K562 (cell line): ENCODE measurements at places on chromosomes 7 and 10. TPM values are rescaled to one million over a fixed set of nuclear protein-coding genes. Genes with fewer than 3 reads are reported as not detected.
A peak's percentile ranks its signal among the peaks of the same experiment; 100 is the strongest.

DNA sequence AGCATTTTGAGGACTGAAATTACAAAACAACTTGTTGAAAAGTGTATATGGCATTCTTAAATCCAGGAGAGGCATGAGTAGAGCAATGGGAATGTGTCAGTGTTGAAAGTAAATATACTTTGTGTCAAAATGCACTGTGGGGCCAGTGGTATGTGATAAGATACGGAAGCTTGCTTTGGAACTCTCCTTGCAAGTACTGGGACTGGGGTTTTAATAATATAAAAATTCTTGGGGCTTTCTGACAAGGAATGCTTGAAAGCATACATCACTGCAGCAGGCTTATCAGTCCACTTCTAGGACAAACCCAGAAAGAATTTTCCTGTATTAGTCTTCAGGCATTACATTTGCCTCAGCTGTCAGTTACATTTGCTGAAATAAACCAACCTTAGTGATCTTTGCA, 472.8 kb upstream of the FZD8 start:
- H3K27me3 ChIP-seq, result no peaks in the 10 kb centered on the region
- H3K36me3 ChIP-seq, result no peaks in the 10 kb centered on the region
- H3K4me1 ChIP-seq, result no peaks in the 10 kb centered on the region
- H3K27ac ChIP-seq, result no peak overlapping the region
- no peak for DNase-seq

DNA sequence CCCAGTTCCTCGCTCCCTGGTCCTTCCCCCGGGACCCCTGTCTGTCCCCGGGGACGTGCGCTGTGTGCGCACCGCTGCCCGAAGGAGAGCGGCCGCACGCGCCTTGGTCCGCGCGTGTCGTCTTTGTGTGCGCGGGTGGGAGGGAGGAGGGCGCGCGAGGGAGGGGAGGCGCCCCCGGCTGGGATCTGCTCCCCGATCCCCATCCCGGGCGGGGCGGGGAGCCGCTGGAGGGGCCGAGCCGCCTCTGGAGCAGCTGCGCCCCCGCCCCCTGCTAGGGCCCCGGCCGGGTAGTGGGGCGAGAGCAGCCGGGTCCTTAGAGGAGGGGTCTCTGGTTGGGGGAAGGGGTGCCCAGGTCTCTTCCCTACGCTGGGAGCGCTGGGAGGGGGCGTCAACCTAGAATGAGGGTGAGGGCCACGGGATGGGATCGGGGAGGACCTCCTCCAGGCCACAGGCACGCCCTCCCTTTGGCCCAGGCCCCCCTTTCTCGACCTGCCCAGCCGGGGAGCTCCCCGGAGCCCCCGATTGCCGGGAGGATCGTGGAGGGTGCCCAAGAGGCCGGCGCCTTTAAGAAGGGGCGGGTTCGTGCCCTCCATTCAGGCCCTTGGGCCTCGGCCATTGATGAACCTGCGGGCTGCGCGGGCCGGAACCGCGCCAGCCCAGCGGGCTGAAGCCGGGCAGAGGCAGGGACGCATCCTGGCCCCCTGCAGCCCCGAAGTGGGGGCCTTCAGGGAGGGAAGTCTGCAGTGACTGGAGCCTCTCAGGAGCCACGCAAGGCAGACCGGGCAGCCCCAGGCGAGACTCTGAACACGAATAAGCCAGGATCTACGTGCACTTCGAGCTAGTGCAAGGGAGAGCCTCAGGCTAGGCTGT, 678 bp downstream of the SH2B2 start:
- H3K4me1 ChIP-seq, result peaks cover 48% of the 10 kb centered on the region
- H3K27ac ChIP-seq, result no peak overlapping the region
- peak; percentile 68 for DNase-seq

DNA sequence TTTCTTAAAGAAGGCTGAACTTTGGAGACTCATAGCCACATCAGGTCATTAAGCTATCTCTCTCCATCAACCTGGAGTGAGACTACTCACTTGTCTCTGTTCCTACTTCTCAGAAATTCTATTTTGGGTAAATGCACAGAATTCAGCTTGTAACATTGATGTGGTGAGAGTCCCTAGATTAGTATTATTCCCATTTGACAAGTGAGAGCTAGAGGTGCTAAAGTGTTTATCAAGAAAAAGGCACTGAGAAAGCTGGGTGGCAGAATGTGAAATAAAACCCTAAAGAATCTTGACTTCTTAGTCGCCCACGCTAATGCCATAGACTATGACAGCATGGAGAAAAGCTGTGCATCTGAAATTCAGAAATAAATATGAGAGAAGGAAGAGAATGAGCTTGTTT, 73.4 kb upstream of the PDCD4 start:
- H3K4me3 ChIP-seq, result no peak overlapping the region
- H3K27me3 ChIP-seq, result no peaks in the 10 kb centered on the region
- DNase-seq, result no peak
- no peaks in the 10 kb centered on the region; the same call in 1 of the 2 replicates for H3K4me1 ChIP-seq

DNA sequence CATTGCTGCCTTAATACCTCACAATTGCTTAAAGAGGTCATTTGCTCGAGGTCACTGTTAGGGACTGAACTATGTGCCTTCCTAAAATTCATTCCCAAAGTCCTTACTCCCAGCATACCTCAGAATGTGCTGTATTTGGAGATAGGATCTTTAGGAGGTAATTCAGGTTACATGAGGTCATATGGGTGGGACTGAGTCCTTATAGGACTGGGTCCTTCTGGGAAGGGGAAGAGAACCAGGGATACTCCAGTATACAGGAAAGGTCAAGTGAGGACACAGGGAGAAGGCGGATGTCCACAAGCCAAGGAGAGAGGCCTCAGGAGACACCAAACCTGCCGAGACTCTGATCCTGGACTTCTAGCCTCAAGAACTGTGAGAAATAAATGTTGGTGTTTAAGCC, 253.3 kb downstream of the PRPF18 start:
- H3K36me3 ChIP-seq, result no peaks in the 10 kb centered on the region
- H3K4me3 ChIP-seq, result no peak overlapping the region
- no peaks in the 10 kb centered on the region for H3K27me3 ChIP-seq
- H3K4me1 ChIP-seq, result no peaks in the 10 kb centered on the region
- no peak overlapping the region for H3K27ac ChIP-seq
- DNase-seq, result no peak

The BBS9 gene
- 2.1 and 3.1 TPM in 2 replicates for total RNA-seq

DNA sequence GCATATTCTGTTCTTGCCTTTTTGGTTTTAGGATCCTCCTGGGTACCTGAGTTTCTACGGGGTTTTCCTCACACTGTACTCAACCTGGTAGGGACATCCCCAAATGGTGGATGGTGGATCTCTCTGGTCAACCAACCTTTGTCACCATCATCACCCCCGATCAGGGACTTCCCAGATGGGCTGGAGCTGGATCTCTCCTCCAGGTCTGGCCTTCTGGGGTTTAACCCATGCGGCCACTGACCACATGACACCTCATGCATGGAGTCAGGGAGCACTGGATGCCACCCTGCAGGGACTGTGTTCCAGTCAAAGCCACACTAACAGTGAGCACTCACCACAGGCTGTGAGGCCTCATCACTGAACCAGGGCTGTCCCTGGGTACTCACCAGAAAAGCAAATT, 80.0 kb downstream of the CELF2 start:
- no peak for DNase-seq
- no peaks in the 10 kb centered on the region for H3K36me3 ChIP-seq
- no peak overlapping the region for H3K27ac ChIP-seq
- no peaks in the 10 kb centered on the region for H3K27me3 ChIP-seq
- H3K4me3 ChIP-seq, result no peak overlapping the region
- no peaks in the 10 kb centered on the region for H3K4me1 ChIP-seq

DNA sequence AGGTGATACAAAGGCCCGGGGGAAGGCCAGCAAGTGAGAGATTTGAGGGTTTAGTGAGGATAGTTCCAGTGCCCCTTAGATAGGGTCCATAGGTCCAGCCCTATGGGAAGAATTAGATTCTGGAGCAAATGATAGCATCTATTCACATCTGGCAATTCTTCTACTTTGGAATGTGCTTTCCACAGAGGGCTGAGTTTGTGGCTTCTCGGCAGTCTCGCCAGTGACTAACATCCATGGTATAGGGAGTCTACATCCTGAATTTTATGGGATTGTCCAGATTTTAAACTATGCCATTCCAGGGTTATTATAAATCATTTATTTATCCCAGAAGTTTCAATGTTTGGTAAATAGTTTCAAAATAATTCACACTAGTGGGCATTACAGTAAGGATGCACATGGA, 207.3 kb upstream of the ADO start:
- H3K4me1 ChIP-seq, result no peaks in the 10 kb centered on the region
- no peaks in the 10 kb centered on the region for H3K27me3 ChIP-seq
- no peak for DNase-seq
- no peaks in the 10 kb centered on the region for H3K36me3 ChIP-seq

DNA sequence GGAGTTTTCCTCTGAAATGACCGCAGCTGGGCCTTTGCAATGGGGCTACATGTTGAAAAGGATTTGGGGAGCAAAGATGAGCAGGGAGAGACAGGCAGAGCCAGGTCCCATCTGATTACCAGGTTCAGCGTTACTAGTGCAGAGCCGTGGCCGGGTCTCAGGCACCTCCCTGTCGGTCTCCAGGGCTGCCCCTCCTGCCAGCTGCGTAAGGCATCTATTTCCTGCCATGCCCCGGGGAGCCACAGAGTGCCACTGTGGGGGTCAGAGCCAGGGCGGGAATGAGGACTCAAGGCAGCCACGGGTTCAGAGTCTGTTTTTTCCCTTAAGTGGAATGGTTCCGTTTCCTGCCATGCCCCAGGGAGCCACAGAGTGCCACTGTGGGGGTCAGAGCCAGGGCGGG, 382.6 kb upstream of the SHH start:
- H3K36me3 ChIP-seq, result no peaks in the 10 kb centered on the region
- no peak overlapping the region for H3K27ac ChIP-seq
- H3K4me1 ChIP-seq, result no peaks in the 10 kb centered on the region
- no peak for DNase-seq
- peaks cover 73% of the 10 kb centered on the region for H3K27me3 ChIP-seq

GRCh38 chr10:76950354-76950753, 687.3 kb downstream of the KCNMA1 start:
- H3K4me3 ChIP-seq, result no peak overlapping the region
- H3K27ac ChIP-seq, result no peak overlapping the region

The HOXA10 gene
- not detected in 2 replicates for total RNA-seq

DNA sequence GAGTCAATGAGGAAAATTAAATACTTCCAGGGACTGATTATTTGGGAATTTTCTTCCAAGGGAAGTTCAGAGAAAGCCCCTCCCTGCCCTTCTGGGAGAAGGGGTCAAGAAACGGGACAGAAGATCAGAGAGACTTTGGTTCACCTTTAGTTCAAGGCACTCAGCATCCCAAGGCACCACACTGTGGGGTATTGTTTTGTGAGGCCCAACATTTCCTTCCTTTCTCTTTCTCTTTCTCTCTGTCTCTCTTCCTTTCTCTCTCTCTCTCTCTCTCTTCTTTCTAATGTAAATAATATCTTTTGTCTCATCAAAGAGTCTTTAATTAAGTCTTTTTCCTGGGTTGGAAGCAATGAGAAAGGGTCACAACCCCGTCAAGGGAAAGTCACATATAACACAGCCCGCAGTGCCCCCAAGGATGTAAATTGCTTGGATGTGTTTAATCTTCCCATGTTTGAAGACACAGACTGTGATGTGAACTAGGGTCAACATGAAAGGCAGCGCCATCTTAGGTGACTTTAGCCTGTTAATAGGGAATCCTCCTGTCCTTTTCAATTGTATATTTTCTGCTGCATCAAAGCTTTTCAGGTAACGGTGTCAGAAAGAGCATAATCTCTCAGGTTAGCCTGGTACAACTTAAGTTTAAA, 983.3 kb upstream of the C7orf33 start:
- H3K4me3 ChIP-seq, result no peak overlapping the region
- no peak overlapping the region for H3K27ac ChIP-seq
- H3K36me3 ChIP-seq, result no peaks in the 10 kb centered on the region

- no peak overlapping the region for H3K27ac ChIP-seq
- H3K36me3 ChIP-seq, result no peaks in the 10 kb centered on the region
- no peak overlapping the region for H3K4me3 ChIP-seq
- H3K4me1 ChIP-seq, result no peaks in the 10 kb centered on the region
Observed at GRCh38 chr7:49088017-49088416, 163.7 kb downstream of the CDC14C start.

- no peak overlapping the region for H3K27ac ChIP-seq
- peak; percentile 4 for DNase-seq
- no peak overlapping the region for H3K4me3 ChIP-seq
- H3K27me3 ChIP-seq, result peaks cover 3% of the 10 kb centered on the region; the same call in 1 of the 3 replicates
- H3K36me3 ChIP-seq, result no peaks in the 10 kb centered on the region
Observed at GRCh38 chr10:93746844-93747284, 10.9 kb upstream of the LGI1 start.

The PRSS2 gene
- 23.9 and 30.1 TPM in 2 replicates for total RNA-seq
